ENCODE measurements at places on chromosomes 11 and 22.

DNA sequence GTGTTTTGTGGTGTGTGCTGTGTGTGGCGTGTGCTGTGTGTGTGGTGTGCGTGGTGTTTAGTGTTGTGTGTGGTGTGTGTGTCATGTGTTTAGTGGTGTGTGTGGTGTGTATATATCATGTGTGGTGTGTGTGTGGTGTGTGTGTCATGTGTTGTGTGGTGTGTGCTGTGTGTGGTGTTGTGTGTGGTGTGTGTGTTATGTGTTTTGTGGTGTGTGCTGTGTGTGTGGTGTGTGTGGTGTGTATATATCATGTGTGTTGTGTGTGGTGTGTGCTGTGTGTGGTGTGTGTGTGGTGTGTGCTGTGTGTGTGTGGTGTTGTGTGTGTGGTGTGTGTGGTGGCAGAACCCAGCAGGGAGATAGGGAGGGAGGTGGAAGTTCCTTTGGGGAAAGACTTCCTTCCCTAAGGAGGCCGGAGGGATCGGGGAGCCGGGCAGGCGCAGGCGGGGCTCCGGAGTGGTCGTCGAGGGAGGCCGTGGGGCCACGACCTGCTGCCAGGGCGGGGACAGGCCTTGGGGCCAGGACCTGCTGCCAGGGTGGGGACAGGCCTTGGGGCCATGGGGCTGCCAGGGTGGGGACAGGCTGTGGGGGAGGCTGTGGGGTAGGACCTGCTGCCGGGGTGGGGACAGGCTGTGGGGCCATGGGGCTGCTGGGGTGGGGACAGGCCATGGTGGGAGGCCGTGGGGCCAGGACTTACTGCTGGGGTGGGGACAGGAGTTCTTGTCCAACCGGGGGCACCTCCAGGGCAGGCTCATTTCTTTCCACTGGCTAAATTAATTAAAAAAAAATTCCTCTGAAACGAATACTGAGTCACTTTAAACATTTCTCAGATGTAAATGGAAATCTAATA is 15.2 kb downstream of the PIM3 start:
- DNase-seq: no peak

GRCh38 chr11:128420265-128420664 is 167.1 kb downstream of the ETS1 start:
- no peak for DNase-seq

- DNase-seq: peak; percentile 29
These were observed 27.1 kb downstream of the ARAP1 start for GRCh38 chr11:72724851-72725723.

- DNase-seq: no peak
These were observed 13.0 kb upstream of the CKAP5 start for GRCh38 chr11:46858920-46859546.

DNA sequence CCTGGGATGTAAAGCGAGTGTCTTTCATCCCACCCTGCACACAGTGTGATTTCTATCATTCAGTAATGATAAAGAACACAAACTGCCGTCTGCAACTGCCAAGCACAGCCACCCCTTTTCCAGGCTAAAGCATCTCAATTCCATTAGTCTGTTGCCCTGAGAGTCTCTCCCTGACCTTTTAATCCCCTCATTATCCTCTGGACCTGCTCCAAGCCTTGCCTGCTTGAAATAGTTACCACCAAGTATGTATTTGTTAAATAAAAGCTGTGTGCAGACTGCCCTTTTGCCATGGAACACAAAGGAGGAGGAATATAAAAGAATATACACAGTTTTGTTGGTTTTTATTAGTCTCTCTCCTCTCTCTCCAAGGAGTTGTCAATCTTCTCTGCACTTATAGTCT is 13.0 kb downstream of the GRAP2 start:
- no peak for DNase-seq

- no peak for DNase-seq
These were observed at the start of gene MS4A15 for GRCh38 chr11:60756307-60757032. Gene MS4A15, plus strand, starts transcription at chr11:60756867. Its CDS starts 6,867 bp downstream, at chr11:60763734.

- no peak for DNase-seq
These were observed 48.9 kb upstream of the TBCEL start for GRCh38 chr11:120974965-120975364.

DNA sequence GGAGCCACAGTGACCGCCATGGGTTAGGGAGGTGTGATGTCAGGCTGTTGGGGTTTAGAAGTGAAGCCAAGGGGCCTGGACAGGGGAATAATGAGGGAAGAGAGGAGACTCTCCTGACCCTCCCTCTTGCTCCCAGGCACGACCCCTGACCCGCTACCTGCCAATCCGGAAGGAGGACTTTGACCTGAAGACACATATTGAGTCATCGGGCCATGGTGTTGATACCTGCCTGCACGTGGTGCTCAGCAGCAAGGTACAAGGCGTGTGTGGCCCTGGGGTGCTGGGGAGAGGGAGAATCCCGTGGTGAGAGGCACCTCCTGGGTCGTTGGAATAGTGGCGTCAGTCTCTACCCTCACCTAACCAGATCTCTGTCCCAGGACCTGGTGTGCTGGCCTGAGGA is 29.5 kb downstream of the TREH start:
- DNase-seq: no peak

GRCh38 chr11:33633251-33634003 is 67.2 kb downstream of the C11orf91 start:
- DNase-seq: no peak

DNA sequence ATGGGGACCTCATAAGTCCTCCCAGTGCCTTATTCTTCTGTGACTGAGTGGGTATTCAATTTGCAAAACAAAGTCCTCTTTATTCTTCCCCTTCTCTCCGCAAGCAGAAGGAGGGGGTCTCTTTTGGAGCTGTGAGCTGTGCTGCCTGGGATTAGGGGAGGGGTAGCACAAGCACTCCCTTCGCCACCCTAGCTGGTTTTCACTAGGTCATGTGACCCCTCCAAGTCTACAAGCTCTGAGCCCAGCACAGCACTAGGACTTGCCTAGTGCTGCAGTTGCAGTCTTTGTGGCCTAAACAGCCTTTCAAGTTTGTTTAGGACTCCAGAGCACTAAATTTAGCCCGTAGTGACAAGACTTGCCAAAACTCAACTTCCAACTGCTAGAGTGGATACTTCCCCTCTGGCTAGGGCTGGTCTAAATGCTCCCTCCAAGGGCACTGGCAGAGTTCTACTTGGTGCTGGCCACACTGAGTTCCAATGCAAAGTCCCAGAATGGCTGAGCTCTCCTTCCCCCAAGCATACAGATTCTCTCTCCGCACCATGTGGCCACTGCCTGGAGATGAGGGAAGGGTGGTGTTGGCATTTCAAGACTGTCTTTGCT is 25.4 kb downstream of the TAF1D start:
- no peak for DNase-seq

GRCh38 chr22:36212901-36213300 is 11.3 kb upstream of the APOL4 start:
- no peak for DNase-seq

DNA sequence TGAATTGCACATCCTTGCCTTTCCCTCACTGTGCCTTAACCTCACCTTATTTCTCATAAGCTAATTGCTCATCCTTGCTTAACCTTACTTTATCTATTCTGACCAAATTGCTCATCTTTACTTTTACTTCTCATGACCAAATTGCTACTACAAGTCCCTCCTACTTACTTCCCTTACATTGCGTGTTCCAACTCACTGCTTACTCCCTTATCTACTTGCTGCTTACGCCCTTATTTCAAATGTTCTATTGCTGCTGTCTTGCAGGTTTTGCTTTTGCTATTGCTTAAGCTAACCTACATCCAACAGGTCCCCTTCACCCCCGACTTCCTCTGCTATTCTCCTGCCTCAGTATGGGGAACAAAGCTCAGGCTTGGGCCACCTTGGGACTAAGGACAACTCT is 8.0 kb downstream of the OR8B2 start:
- no peak for DNase-seq

GRCh38 chr11:118924591-118925585 is 838 bp downstream of the BCL9L start:
- DNase-seq: no peak

- no peak for DNase-seq
These were observed 125.5 kb upstream of the MTMR2 start for GRCh38 chr11:96049426-96049825.

DNA sequence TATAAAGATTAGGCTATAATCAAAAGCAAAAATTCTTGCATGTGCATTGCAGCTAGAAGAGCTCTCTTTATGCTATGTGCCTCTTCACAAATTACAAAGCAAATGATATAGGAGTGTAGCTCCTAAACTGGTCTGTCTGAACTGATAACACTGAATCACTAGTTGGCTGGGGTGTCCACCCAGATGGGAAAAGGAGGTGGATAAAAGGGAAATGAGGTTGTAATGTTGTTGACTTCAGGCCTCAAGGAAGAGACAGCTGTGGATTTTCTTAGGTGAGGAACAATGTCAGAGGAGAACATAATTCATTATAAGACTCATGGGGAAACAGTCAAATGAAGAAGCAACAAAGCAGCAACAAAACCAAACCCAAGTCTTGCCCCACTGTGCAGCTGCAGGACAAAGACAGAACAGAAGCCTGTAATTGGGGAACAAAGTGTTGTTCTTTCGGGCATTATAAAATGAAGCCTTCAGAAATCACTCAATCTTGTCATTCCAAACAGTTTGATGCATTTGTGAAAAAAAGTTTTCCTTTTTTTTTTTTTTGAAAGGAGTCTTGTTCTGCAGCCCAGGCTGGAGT is 130.1 kb upstream of the DDI1 start:
- DNase-seq: no peak

GRCh38 chr22:42544686-42545085 is 9.1 kb upstream of the SERHL2 start:
- DNase-seq: no peak

- no peak for DNase-seq
These were observed 59.3 kb downstream of the GGTLC2 start for GRCh38 chr22:22703715-22704114.

DNA sequence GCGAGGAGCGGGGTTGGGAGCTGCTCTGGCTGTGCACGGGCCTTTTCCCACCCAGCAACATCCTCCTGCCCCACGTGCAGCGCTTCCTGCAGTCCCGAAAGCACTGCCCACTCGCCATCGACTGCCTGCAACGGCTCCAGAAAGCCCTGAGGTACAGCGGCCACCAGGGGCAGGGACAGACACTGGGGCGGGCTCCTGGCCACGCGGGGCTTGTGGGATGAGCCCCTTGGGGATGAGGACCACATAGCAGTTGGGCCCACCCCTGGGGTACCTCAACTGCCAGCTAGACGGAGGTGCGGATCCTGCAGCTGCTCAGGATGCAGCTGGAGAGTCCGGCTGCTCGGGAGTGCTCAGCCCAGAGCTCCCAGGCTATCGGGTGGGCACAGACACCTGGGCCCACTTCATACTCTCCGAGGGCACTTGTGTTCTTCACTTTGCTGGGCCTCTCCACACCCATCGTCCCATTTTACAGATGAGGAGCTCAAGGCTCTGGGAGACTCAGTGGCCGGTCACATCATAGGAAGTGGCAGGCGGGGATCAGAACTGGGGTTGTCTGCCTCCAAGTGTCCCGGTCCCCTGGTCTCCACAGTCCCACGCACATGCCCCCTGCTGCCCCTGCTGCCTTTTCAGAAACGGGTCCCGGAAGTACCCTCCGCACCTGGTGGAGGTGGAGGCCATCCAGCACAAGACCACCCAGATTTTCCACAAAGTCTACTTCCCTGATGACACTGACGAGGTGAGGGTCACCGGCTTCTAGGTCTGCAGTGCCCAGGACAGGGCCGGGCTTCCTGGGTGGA is 77.6 kb downstream of the MYO7A start:
- no peak for DNase-seq

DNA sequence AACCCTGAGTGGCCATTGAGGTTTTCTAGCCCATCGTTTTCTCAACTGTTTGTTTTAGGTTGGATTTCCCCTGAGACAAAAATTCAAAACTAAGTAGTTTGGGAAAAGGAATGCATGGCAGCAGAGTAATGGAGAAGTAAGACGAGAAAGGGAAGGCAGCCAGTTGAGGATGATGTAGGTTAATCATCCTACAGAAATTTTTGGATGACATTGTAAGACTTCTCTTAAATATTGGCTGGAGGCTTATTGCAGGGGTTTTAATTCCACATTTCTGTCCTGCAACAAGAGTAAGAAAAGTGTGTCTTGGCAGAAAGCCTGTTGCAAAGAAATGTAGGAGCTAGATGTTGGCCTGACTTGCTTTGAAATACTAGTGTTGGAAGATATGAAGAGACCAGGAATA is 308.8 kb downstream of the LUZP2 start:
- DNase-seq: no peak

Measured in activated naive CD4-positive, alpha-beta T cell (primary cell).